Ascending aorta (tissue), 2 donors: ENCODE measurements at places on chromosomes 3 and 15. TPM values are rescaled to one million over a fixed set of nuclear protein-coding genes. Genes with fewer than 3 reads are reported as not detected.
A peak's percentile ranks its signal among the peaks of the same experiment; 100 is the strongest.

WNT5A gene
- total RNA-seq = 11.3 TPM

MELTF gene
- 21.6 TPM for total RNA-seq

GOLGA6A gene
- not detected for total RNA-seq

CBLB gene
- 30.0 TPM for total RNA-seq

NTRK3 gene
- total RNA-seq = 52.7 TPM

TGM4 gene
- not detected for total RNA-seq

WDR93 gene
- total RNA-seq = not detected

- no peak overlapping the region for H3K27ac ChIP-seq
- H3K36me3 ChIP-seq = no peaks in the 10 kb centered on the region
- no peak for DNase-seq
- peaks cover 4% of the 10 kb centered on the region for H3K4me1 ChIP-seq
These were observed 17.6 kb downstream of the DAZL start for GRCh38 chr3:16587681-16588060.

- H3K36me3 ChIP-seq = peaks cover 37% of the 10 kb centered on the region
- H3K27ac ChIP-seq = no peak overlapping the region
- H3K27me3 ChIP-seq = no peaks in the 10 kb centered on the region
- DNase-seq = no peak
These were observed 45.8 kb downstream of the CHP1 start for GRCh38 chr15:41276831-41277230.

- H3K36me3 ChIP-seq = no peaks in the 10 kb centered on the region
- no peaks in the 10 kb centered on the region for H3K27me3 ChIP-seq
- peak overlapping the region; percentile 27 for H3K4me3 ChIP-seq
- H3K4me1 ChIP-seq = peaks cover 43% of the 10 kb centered on the region
These were observed 5.5 kb downstream of the BMF start for GRCh38 chr15:40102897-40103858.

GRCh38 chr15:78797951-78798350 lies 13.3 kb downstream of the ADAMTS7 start:
- peaks cover 19% of the 10 kb centered on the region for H3K36me3 ChIP-seq
- H3K4me1 ChIP-seq = no peaks in the 10 kb centered on the region

DNA sequence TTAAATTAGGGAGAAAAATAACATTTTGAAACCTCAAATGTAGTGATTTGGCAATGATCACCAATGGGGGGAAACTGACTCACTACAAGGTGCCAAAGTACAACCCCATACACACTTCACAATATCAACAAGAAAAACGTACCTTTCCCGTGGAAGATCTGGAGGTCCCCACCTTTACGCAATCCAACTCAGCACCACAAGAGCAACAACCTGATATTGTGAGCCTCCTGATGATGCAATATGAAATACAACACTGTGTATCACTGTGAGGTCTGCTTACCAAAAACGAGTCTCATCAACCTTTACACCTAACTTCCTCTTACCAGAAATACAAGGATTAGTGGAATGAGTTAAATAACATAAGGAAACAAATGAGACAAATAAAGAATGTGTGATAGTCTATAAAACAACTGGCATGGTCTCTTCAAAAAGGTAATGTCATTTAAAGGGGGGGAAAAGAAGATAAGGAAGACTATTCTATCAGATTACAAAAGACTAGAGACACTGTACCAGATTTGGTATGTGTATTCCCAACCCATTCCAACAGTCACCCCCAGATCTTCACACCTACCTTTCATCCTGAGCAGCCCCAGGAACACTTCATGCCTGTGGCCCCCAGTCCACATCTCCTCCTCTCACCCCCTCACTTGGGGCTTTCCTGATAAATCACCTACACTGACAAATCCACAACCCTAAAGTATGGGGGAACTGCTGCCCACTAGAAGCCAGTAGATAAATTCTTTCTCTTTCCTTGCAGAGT lies 27.7 kb downstream of the DLG1 start:
- H3K36me3 ChIP-seq = peaks cover 10% of the 10 kb centered on the region
- no peaks in the 10 kb centered on the region for H3K27me3 ChIP-seq
- H3K27ac ChIP-seq = no peak overlapping the region
- no peaks in the 10 kb centered on the region for H3K4me1 ChIP-seq

- no peaks in the 10 kb centered on the region for H3K4me1 ChIP-seq
- no peaks in the 10 kb centered on the region for H3K27me3 ChIP-seq
- no peak overlapping the region for H3K27ac ChIP-seq
- H3K36me3 ChIP-seq = no peaks in the 10 kb centered on the region
These were observed 39.0 kb downstream of the IL12A start for GRCh38 chr3:160027541-160028195.

DNA sequence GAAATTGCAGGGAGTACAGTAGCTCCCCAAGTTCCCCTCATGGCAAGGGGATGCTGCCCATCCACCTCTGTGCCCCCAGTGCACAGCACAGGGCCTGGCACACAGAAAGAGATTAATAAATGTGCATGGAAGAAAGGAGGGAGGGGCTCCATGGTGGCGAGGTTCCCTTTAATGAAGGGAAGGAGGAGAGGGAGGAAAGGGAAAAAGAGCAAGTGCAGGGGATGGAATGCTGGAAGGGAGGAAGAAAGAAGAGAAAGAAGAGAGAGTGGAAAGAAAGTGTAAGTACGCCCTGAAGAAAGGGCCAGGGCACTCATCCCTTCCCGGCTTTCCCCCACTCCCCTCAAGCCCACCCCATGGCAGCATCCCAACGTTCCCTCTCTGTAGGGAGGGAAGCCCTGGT lies 1.5 kb upstream of the VIPR1 start:
- no peak for DNase-seq
- H3K27me3 ChIP-seq = no peaks in the 10 kb centered on the region
- no peak overlapping the region for H3K27ac ChIP-seq
- no peaks in the 10 kb centered on the region for H3K36me3 ChIP-seq

- peaks cover 2% of the 10 kb centered on the region for H3K36me3 ChIP-seq
- no peaks in the 10 kb centered on the region for H3K27me3 ChIP-seq
These were observed 157.9 kb downstream of the STAC start for GRCh38 chr3:36538136-36538749.
